ENCODE measurements at places on chromosomes 13 and 19. TPM values are rescaled to one million over a fixed set of nuclear protein-coding genes. Genes with fewer than 3 reads are reported as not detected.

DNA sequence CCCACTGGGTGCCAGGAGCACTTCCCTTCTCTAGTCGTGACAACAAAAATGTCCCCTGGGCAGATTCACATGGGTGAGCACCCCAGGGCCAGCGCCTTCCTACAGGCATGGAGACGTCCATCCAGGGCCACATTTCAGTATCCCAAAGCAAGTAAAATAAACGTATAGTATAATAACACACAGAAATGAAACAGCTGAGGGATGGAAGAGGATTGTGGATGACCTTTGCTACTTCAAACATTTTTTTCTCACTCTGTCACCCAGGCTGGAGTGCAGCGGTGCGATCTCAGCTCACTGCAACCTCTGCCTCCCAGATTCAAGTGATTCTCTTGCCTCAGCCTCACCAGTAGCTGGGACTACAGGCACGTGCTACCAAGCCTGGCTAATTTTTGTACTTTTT is 28.2 kb downstream of the CILP2 start:
- H3K27ac ChIP-seq: no peak overlapping the region
- no peak for DNase-seq
- no peaks in the 10 kb centered on the region for H3K27me3 ChIP-seq
- no peaks in the 10 kb centered on the region for H3K4me1 ChIP-seq
- peaks cover 21% of the 10 kb centered on the region for H3K36me3 ChIP-seq

DNA sequence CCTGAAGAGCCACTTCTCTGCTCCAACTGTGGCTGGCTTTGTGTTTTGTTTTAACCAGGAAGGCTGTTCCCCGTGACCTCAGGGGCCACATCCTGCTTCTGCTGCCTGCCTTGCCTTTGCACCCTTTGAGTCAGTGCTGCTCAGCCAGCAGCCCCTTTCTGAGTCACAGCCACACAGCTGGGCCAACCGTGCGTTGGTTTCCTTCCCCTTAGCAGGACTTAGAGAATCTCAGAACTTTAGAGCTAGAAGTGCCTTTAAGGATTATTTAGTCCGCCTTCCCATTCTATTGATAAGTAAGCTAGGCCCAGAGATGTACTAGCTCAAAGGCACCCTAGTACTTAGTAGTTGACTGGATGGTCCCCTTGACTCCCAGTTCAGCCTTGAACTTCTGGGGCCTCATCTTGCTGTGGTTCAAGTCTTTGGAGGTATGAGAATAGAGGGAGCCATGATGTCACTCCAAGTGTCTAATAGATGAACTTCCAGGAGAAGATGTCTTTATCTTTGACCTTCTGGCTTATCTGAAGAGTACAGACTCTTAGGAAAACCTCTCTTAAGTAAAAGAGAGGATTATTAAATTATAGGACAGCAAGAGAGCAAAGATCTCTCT is 8.0 kb downstream of the RGCC start:
- no peaks in the 10 kb centered on the region for H3K4me1 ChIP-seq
- H3K27me3 ChIP-seq: no peaks in the 10 kb centered on the region
- DNase-seq: no peak
- H3K4me3 ChIP-seq: no peak overlapping the region
- H3K27ac ChIP-seq: no peak overlapping the region
- H3K36me3 ChIP-seq: no peaks in the 10 kb centered on the region

Gene SHKBP1
- 92.9 TPM for total RNA-seq

Gene ZNF382
- 10.8 TPM for total RNA-seq

- H3K4me1 ChIP-seq: no peaks in the 10 kb centered on the region
- no peak overlapping the region for H3K4me3 ChIP-seq
- DNase-seq: no peak
- peaks cover 62% of the 10 kb centered on the region for H3K36me3 ChIP-seq
- no peak overlapping the region for H3K27ac ChIP-seq
Measured at GRCh38 chr13:112839356-112840105, 129.5 kb upstream of the MCF2L start.

GRCh38 chr19:39489756-39490155 is 9.0 kb upstream of the DLL3 start:
- no peaks in the 10 kb centered on the region for H3K4me1 ChIP-seq
- H3K4me3 ChIP-seq: no peak overlapping the region
- peaks cover 36% of the 10 kb centered on the region for H3K36me3 ChIP-seq
- H3K27me3 ChIP-seq: no peaks in the 10 kb centered on the region

DNA sequence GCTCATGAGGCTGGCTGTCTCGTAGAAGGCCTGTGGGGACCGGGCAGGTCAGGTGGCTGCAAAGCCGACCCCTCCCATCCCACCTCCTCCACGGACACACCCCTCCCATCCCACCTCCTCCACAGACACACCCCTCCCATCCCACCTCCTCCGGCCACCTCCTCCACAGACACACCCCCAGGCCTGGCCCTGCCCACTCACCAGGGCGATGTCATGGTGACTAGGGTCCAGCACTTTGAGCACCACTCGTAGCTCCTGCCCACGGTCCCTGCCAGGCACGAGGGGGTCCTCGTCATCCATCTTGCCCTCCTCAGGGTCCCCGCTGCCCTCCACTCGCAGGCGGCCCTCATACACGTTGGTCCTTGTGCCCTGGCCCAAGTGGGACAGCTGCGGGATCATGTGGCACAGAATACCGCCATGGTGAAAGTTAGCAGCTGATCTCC is 18.8 kb downstream of the TYK2 start:
- peaks cover 37% of the 10 kb centered on the region for H3K36me3 ChIP-seq
- H3K4me3 ChIP-seq: no peak overlapping the region
- no peak for DNase-seq

Gene AMER2
- total RNA-seq: 0.04 TPM

DNA sequence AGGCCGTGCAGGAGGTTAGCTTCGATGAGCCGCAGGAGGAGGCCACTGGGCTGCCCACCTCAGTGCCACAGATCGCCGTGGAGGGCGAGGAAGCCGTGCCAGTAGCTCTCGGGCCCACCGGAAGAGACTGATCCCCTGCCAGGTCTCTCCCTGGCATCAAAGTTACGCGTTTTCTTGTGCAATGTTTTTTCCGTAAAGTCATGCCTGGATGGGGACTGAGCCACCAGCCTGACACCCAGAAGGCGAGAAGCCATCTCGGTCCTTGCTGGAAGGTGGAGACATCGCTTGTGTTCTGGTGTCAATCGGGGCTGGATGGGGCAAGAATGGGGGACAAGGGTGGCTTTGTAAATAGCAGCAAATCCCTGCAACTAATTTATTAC is 3.4 kb upstream of the PIK3R2 start:
- H3K27ac ChIP-seq: no peak overlapping the region
- H3K27me3 ChIP-seq: no peaks in the 10 kb centered on the region
- H3K4me3 ChIP-seq: no peak overlapping the region

GRCh38 chr19:11378319-11379189 is 4.1 kb downstream of the SWSAP1 start:
- H3K27ac ChIP-seq: no peak overlapping the region
- H3K4me3 ChIP-seq: no peak overlapping the region
- DNase-seq: peak; percentile 82
- no peaks in the 10 kb centered on the region for H3K4me1 ChIP-seq
- H3K36me3 ChIP-seq: peaks cover 19% of the 10 kb centered on the region

Gene SULT2A1
- total RNA-seq: not detected

Gene TSEN34
- total RNA-seq: 29.0 TPM

- H3K4me3 ChIP-seq: peak overlapping the region; percentile 48
- no peak overlapping the region for H3K27ac ChIP-seq
- no peaks in the 10 kb centered on the region for H3K4me1 ChIP-seq
- no peak for DNase-seq
- peaks cover 23% of the 10 kb centered on the region for H3K36me3 ChIP-seq
Measured at GRCh38 chr19:4303819-4304537, 420 bp upstream of the FSD1 start.

DNA sequence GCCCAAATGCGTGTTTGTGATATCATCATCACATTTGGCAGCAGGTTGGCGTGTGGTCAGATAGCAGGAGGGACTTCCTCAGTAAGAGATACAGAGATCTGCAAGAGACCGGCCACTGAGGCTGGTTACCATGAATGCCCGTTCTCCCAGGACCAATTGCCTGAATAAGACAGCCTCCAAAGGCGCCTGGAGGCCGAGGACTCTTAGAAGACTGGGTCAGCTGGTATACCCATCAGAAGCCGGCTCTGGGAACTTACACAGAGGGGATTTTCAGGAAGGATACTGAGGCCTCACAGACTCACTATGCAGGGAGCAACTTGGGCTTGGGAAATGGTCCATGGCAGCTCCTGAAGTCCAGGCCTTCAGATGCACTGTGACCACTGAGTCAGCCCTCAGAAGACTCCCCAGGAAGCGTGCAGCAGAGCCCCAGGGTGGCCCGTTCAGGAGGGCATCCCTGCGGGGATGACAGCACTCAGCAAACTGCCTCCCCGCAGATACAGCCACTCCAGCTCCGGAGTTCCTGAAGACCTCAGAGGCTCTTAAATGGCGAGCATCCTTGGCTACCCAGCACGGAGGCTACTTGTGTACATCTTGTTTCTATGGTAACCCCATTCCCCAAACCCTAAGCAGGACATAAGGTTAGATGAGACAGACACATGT is 26.4 kb upstream of the VSTM2B start:
- H3K4me3 ChIP-seq: no peak overlapping the region
- no peak overlapping the region for H3K27ac ChIP-seq
- no peaks in the 10 kb centered on the region for H3K36me3 ChIP-seq
- no peak for DNase-seq
- H3K4me1 ChIP-seq: peaks cover 5% of the 10 kb centered on the region
- no peaks in the 10 kb centered on the region for H3K27me3 ChIP-seq

- no peak overlapping the region for H3K4me3 ChIP-seq
- no peaks in the 10 kb centered on the region for H3K4me1 ChIP-seq
- H3K27me3 ChIP-seq: no peaks in the 10 kb centered on the region
- H3K36me3 ChIP-seq: no peaks in the 10 kb centered on the region
Measured at GRCh38 chr13:39107561-39107960, 69.3 kb downstream of the NHLRC3 start.

Gene RDH8
- 0.13 TPM for total RNA-seq

- no peak overlapping the region for H3K27ac ChIP-seq
- peak; percentile 70 for DNase-seq
Measured at GRCh38 chr19:347946-348861, 3.6 kb upstream of the MIER2 start.

- DNase-seq: no peak
- H3K27me3 ChIP-seq: no peaks in the 10 kb centered on the region
- no peaks in the 10 kb centered on the region for H3K36me3 ChIP-seq
- H3K4me3 ChIP-seq: no peak overlapping the region
Measured at GRCh38 chr13:108316413-108316812, 46.9 kb downstream of the TNFSF13B start.

DNA sequence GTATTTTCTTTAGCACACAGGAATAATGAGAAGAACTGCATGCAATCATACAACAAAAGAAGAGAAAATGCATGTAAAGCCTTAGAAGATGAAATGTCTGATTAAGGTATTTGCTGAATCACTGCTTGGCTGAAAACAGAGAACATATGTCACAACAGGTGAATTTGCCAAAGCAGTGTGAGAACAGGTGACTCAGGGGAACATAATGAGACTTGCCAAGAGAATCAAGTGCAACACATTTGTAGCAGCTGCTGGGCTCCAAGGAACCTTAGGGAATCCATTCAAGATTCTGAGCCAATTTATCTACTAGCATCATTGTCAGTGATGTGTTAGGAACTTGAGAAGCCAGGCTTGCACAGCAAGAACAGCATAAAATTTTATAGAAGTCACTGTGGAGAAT is 273.1 kb downstream of the PCDH20 start:
- no peak for DNase-seq
- H3K27me3 ChIP-seq: no peaks in the 10 kb centered on the region
- peaks cover 4% of the 10 kb centered on the region for H3K36me3 ChIP-seq
- no peaks in the 10 kb centered on the region for H3K4me1 ChIP-seq

Gene OXGR1
- not detected for total RNA-seq

Gene NTF4
- total RNA-seq: 2.1 TPM

- H3K4me1 ChIP-seq: no peaks in the 10 kb centered on the region
- no peak for DNase-seq
Measured at GRCh38 chr13:82917984-82918383, 964.3 kb downstream of the SLITRK1 start.

DNA sequence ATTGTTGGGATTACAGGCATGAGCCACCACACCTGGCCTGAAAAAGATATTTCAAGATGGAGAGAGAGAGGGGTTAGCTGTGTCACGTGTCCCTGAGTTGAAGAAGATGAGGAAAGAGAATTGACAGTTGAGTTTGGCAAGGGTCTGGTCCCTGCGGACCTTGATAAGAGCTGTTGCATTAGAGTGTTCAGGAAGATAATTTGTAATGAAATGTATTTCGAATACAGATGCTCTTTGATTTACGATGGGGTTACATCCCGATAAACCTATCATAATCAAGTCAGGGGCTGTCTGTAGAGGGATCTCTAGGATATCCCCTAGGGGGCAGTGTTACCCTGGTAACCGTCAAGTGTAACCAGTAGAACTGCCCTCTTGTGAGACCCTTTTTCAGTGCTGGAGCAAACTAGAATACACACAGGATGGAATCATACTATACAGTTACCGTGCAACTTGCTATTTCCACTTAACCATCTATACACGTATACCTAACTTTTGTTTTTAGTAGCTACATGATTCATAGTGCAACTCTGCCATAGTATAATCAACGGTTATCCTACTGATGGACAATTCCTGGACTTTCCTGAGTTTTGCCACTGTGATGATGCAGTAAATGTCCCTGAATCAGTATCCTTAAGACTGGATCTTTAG is 1.5 kb upstream of the ELOF1 start:
- no peak overlapping the region for H3K27ac ChIP-seq
- no peaks in the 10 kb centered on the region for H3K27me3 ChIP-seq
- DNase-seq: peak; percentile 78
- H3K4me1 ChIP-seq: no peaks in the 10 kb centered on the region
- peaks cover 3% of the 10 kb centered on the region for H3K36me3 ChIP-seq

DNA sequence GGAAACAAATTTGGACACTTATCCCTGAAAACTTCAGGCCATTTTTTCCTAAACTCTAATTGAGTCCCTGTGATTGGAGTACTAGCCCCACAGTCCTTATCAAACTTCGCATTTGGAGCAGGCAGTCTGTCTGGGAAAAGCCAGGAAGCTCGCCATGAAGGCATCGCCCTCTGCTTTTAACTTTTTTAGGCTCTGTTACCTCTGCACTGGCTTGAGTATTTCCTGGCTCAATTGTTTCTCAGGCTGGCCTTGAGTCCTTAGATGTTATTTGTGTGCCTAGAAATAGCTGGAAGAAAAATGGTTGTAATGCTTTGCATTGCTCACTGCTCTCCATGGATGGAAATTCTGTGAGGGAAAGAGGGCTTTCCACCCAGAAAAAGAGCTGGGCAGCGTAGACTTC is 24.2 kb downstream of the ACTN4 start:
- H3K27me3 ChIP-seq: no peaks in the 10 kb centered on the region
- H3K4me3 ChIP-seq: no peak overlapping the region
- H3K4me1 ChIP-seq: peaks cover 25% of the 10 kb centered on the region
- DNase-seq: no peak
- H3K27ac ChIP-seq: no peak overlapping the region

DNA sequence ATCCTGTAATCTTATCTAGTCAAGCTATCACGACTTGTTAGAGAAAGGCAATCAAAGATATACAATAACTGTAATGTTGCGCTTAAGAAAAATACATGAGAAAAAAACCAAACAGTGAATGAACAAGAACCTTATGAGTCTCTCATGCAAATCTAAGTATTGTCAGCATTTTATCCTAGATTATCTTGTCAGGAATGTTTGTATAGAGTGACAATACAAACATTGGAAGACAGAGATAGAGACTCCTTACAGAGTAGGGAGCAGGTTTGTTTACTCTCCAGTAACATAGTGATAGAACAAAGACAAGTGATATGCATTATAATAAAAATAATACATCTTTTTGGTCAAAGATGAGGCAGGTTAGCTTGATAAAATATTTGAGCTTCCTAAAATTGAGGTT is 444.8 kb downstream of the SLITRK5 start:
- H3K4me3 ChIP-seq: no peak overlapping the region
- H3K27me3 ChIP-seq: no peaks in the 10 kb centered on the region
- no peaks in the 10 kb centered on the region for H3K36me3 ChIP-seq

Gene MRPL54
- 65.5 TPM for total RNA-seq

Gene RFPL4AL1
- not detected for total RNA-seq

GRCh38 chr13:105412171-105412570 is 1123.3 kb downstream of the EFNB2 start:
- no peak for DNase-seq
- H3K4me1 ChIP-seq: no peaks in the 10 kb centered on the region
- no peak overlapping the region for H3K4me3 ChIP-seq
- no peaks in the 10 kb centered on the region for H3K36me3 ChIP-seq
- no peaks in the 10 kb centered on the region for H3K27me3 ChIP-seq

Measured in H9 (cell line).